ENCODE measurements at places on chromosomes 3 and 15.

GRCh38 chr15:97443101-97443500 is 517.4 kb upstream of the ARRDC4 start:
- no peak for DNase-seq

DNA sequence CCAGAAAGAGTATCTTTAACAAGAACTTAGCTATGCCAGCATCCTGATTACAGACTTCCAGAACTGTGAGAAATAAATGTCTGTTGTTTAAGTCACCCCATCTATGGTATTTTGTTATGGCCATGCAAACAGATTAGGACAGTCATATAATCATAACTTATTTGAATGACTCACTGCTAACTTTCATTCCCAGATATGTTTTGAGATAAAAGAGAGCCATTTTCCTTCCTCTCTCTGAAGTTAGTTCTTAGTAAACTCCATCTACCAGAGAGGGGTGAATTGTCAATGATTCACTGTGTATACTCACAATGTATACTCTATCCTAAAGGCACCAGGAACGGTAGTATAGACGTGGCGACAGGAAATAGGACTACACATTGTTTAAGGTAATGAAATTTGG is 179.4 kb upstream of the DPH6 start:
- DNase-seq = no peak

- no peak for DNase-seq
Observed at GRCh38 chr3:28348265-28348628, 274 bp upstream of the ZCWPW2 start.

- DNase-seq = peak; percentile 53
Observed at GRCh38 chr15:67107014-67107812, 41.8 kb downstream of the SMAD3 start.

- DNase-seq = no peak
Observed at GRCh38 chr3:36165509-36166290, 214.6 kb upstream of the STAC start.

- no peak for DNase-seq
Observed at GRCh38 chr15:72175186-72176044, 22.2 kb downstream of the GRAMD2A start.

Measured in CD8-positive, alpha-beta T cell (primary cell).